ENCODE measurements at places on chromosomes 7 and 10.

- no peak for DNase-seq
Measured at GRCh38 chr7:78226059-78226719, 427.6 kb downstream of the PHTF2 start.

DNA sequence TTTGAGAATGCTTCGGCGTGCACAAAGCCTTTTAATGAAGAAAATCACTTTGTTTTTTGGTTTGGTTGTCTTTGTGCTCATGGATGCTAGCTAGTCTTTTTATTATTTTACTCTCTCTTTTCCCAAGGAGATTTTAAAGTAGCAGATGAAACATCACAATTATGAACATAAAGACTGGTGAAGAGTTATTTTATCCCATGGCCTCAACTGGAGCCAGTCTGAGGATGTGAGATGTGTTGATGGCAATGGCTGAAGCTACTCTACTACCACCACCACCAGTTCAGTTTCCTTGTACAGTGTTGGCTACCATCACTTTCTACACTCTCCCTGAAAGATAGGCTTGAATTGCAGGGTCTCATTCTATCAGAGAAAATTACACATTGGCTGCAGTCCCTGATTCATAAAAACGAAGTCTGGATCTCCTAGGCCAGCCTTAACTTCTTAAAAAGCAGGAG lies 494 bp upstream of the HERC4 start:
- no peak for DNase-seq

DNA sequence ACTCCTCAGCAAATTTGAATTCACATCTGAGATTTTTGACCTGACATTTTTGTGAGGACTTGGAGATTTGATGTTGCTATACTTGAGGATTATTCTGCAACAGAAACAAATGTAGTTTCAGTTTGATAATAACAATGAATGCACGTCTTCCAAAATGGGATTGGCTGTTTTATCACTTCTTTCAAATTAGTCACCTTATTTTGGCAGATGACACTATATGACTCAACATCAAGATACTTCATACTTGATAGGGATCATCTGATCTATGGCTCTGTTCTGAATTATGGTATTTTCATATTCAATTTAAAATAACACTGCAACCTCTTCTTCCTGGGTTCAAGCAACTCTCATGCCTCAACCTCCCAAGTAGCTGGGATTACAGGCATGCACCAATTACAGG lies 24.2 kb downstream of the ARL5B start:
- no peak for DNase-seq

GRCh38 chr10:44199267-44199666 lies 185.6 kb downstream of the CXCL12 start:
- no peak for DNase-seq

- DNase-seq: no peak
Measured at GRCh38 chr7:151964951-151965350, 8.7 kb downstream of the GALNTL5 start.

DNA sequence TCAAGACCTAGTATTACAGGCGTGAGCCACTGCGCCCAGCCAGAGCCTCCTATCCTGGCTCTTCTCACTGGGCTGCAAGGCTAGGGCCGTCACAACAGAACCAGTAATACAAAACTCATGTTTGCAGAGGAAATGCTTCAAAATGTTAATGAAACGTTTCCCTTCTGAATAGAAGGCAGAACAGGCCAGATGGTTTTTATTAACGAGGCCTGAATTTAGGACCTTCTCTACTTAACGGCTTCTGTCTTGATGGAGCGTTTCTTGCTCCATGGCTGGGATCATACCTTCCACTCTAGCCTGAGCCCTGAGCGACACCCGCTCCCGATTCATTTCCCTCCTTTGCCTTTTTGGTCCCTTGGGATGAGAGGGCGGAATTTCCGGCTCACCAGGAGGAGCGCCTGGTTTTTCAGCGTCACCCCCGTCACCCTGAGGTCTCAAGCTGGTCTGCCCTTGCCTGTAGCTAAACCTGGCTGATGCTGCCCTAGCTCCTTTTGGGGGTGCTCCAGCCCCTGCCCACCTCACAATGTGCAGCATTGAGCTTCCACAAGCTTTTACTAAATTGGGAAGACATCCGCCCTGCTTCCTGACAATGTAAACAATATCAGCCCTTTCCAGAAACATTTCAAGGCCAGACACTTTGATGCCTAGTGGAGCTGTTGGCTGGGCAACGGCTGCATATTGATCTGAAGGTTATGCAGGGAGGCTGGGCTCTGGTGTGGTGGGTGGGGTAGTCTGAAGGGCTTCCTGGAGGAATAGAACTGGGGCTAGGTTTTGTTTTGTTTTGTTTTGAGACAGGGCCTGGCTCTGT lies 5.2 kb downstream of the CLIP2 start:
- DNase-seq: no peak

GRCh38 chr7:154757756-154758155 lies 245.2 kb downstream of the PAXIP1 start:
- DNase-seq: no peak

DNA sequence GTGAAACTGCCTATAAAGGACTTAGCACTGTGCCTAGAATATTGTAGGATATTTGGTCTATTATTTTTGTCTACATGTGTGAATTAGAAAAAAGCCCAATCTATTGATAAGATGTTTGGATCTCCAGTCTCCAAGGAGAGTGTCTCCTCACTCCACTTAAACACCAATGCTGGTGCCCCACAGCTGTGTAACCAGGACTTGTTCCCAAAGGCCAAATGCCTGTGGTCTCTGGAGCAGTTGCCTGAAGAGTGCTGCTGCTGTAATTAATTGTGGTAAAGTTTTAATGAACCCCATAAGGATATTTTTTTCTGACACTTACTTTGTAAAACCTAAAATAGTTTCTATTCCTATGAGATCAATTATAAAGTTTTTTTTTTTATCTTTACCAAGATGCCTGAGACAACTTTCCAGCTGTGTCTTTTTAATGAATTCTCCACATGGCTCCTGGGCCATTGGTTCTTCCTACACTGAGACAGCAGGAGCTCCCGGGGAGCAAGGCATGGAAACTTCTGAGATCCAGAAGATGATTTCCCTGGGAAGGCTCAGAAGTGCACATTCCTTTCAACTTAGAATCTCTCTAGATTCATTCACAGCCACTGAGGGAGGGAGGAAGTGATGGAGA lies 11.2 kb upstream of the OR2A5 start:
- DNase-seq: no peak

GRCh38 chr7:115825456-115826115 lies 205.0 kb downstream of the TFEC start:
- no peak for DNase-seq

- DNase-seq: no peak
Measured at GRCh38 chr10:78935697-78936407, 132.9 kb upstream of the ZMIZ1 start.

Data from HS-27A (cell line).